ENCODE measurements at places on chromosomes 12 and 14. TPM values are rescaled to one million over a fixed set of nuclear protein-coding genes. Genes with fewer than 3 reads are reported as not detected.

DNA sequence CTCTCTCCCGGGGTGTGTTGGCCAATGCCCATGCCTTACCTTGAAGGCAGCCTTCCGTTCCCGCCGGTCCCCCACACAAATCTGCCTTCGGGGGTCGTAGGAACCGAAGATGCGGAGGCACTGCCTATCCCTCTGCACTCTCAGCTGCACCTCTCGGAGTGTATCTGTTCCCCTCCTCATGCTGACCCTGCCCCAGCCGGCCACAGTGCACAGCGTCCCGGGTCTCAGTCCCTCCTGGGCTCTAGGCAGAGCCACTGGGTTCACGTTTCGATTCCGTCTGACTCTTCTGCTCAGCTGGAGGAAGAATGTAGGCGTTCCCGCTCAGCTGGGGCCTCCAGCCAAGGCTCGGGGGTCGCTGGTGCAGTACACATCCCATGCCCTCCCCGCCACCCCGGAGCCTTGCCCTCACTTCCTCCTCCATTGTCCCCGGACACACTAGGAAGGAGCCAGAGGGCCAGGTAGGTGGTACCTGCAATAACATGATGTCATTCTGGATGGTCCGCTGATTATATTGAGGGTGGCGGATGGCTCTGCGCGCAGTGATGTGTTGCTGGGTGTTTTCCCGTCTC, 1.8 kb downstream of the CTSG start:
- no peak for DNase-seq

DNA sequence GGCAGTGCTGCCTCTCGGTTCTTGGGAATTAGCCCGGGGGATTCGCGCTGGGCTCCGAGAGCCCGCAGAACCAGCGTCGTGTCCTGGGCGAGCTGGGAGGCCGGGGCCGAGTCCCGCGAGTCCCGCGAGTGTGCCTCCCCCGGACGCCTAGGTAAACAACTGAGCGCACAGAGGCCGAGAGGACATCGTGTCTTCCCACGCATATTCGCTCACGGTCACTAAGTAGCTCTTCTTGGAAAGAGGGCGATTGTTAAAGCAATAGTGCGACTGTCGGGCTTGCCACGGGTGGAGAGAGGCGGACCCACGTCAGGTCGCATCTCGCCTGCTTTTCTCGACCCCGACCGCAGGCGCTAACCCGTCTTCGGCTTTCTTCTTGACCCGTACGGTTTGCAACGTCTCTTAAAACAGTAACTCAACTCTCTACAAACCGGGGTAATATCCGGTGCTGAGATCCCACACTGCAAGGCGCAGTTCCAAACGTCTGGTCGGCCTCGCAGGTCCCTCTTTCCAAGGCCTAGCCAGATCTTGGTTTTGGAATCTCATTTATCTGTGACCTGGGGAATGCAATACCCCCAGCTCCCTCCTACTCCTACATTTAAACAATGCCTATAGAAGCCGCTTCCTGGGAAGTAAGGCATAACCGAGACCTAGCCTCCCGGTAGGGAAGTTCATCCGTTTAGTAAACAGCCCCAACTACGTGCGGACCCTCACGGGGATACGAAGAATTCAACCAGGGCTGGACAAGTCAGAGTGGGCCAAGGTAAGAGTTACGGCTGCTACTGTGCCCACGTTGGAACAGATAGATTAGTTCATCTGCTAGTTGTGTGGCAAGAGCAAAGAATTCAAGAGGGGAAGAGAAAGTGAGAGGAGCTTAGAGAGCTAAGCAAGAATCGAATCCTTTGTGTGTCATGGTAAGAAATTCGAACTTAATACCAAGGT, 736 bp upstream of the PHLDA1 start:
- DNase-seq = peak; percentile 31

- DNase-seq = no peak
Measured at GRCh38 chr12:58414398-58414871, 473.1 kb downstream of the ATP23 start.

The POU6F1 gene
- total RNA-seq = 12.4 TPM

DNA sequence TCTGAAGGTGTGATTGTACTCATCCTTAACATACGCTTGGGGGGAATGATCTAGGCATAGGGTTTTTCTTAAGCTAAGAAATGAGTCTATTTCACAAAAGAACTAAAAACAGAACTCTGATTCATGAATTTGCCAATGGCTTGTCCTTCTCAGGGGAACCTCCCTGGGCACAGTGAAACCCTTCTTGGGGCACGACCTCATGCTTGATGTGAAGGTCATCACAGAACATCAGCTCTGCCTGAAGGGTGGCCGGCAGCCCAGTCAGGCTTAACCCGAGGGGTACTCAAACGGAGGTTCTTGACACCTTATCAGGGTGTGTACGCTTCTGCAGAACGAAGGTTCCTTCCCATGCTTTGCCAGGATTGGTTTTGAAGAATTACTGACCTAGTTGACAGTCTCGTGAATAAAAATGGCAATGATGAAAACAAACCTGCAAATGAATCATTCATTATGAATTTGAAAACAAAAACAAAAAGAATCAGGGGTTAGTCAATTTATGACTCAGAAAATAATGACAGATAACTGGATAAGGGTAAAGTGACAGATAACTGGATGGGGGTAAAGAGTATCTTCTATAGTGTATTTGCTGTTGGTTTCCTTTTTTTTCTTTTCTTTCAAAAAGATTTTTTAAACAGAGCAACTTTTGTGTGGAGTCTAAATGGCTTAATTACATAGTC, 86.4 kb downstream of the GALNT8 start:
- no peak for DNase-seq

DNA sequence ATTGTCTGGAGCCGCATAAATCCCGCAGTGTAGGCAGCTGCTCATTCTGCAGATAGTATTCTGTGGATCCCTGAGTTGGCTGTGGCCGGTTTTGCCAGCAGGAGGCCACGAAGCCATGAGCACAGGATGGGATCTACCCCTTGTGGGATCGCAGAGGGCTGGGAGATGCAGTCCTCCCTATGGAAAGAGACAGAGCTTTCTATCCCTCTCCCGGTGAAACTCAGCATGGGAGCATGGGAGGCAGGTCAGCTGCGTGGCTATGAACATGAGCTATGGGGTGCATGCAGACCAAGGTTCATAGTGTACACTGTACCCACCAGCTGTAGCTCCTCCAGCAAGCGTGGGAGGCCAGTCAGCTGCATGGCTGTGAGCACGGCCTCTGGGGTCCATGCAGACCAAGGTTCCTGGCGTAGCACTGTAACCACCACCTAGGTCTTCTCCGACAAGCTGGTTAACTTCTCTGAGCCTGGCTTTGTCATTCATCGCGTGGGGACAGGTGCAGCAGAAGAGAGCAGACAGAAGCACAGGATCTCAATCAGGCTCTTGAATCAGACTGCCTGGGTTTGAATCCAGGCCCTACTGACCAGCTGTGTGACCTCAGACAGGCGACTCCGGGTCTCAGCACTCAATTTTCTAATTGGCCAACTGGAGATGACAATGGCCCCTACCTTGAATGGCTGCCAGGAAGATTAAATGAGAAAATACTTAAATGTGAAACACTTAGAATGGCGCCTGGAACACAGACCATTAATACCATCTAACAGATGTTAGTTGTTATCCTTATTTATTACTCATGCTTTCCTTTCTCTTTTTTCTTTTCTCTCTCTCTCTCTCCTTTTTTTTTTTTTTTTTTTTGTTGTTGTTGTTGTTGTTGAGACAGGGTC, 6.0 kb downstream of the BDKRB1 start:
- DNase-seq = no peak

The TTC9 gene
- total RNA-seq = 8.1 TPM

DNA sequence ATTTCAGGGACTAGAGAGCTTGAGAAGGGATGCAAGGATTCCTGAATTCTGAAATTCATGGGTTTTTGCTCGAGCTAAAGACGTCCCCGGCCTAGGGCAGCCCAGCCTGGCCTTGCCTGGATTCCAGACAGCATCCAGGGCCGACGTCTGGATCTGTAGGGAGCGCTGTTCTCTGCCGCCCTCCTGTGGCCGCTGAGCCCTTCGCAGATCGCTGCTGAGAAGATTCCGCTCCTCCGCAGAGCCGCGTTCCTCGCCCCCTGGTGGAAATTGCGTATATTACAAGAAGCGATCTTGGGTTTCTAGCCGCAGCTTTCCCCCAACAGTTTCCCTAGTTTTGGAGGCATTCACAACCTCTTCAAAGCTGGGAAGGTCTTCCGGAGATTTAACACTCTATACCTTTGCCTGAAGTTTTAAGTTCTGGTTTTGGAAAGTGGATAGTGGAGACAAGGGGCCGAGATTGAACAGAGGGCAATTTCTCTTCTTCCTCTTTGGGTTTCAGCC, 5.1 kb downstream of the CISTR start:
- peak; percentile 95 for DNase-seq

DNA sequence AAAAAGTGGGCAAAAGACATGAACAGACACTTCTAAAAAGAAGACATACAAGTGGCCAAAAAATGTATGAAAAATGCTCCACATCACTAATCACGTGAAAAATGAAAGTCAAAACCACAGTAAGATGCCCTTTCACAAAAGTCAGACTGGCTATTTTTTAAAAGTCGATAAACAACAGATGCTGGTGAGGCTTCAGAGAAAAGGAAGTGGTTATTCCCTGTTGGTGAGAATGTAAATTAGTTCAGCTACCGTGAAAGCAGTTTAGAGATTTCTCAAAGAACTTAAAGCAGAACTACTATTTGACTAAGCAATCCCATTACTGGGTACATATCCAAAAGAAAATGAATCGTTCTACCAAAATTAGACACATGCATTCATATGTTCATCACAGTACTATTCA, 237.0 kb downstream of the KIF21A start:
- no peak for DNase-seq

The MYF5 gene
- not detected for total RNA-seq

The SAMD15 gene
- total RNA-seq = 3.5 TPM

GRCh38 chr14:58426670-58427280, 556 bp downstream of the TIMM9 start:
- DNase-seq = peak; percentile 45

- no peak for DNase-seq
Measured at GRCh38 chr14:63513756-63514155, 29.4 kb downstream of the PPP2R5E start.

- DNase-seq = no peak
Measured at GRCh38 chr12:123344086-123344485, 20.6 kb downstream of the SBNO1 start.

The CCDC196 gene
- not detected for total RNA-seq

The CNPY2 gene
- total RNA-seq = 140 TPM

- DNase-seq = peak; percentile 31
Measured at GRCh38 chr14:34722723-34723545, 8.5 kb upstream of the CFL2 start.

GRCh38 chr12:16062611-16063010, 151.5 kb downstream of the DERA start:
- DNase-seq = no peak

The PHETA1 gene
- total RNA-seq = 24.1 TPM

GRCh38 chr12:12562016-12562483, 613 bp downstream of the DUSP16 start:
- DNase-seq = no peak

The HOTAIR gene
- not detected for total RNA-seq

The GPR137C gene
- total RNA-seq = 0.86 TPM

- no peak for DNase-seq
Measured at GRCh38 chr14:38150075-38150474, 57.6 kb upstream of the SSTR1 start.
